Stimulated activated CD4-positive, alpha-beta T cell treated with anti-CD3 and anti-CD28 coated beads, TNF-alpha, amount 100 ng/mL, for 4 hours (primary cell): ENCODE measurements at places on chromosomes 7 and 10.

DNA sequence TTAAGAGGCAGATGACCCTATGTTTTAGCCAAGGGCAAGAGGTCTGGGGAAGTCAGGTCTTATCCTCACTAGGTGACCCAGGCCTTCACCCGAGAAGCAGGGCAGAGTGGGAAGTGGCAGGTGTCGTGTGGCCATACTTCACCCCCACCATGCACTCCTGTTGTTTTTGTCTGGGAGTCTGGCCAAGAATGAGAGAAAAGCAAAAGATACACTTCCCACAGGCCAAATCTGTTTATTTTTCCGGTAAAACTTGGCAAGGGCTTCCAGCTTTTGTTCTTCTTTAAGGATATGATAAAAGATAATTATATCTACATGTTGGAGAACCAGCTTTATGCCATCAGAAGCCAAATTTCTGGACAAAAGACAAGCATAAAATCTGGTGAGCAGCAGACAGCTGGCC is 137.4 kb upstream of the CDC14C start:
- DNase-seq = no peak

DNA sequence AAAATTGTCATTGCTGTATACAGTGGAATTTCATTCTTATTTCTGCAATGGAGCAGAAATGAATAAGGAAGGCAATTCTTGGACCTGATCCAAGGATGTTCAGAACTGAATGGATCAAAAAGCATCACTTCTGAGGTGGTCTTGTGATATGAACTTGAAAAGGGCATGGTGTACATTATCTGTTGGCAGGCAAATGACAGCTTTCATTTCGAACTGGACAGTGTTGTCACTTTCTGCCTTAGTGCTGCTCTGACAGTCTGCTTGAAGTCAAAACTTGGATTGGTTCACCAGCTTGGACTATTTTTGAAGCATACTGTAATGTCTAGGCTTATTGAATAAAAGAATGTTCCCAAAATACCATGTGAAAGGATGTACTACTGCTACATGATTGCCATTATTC is 52.0 kb downstream of the VCL start:
- DNase-seq = no peak

DNA sequence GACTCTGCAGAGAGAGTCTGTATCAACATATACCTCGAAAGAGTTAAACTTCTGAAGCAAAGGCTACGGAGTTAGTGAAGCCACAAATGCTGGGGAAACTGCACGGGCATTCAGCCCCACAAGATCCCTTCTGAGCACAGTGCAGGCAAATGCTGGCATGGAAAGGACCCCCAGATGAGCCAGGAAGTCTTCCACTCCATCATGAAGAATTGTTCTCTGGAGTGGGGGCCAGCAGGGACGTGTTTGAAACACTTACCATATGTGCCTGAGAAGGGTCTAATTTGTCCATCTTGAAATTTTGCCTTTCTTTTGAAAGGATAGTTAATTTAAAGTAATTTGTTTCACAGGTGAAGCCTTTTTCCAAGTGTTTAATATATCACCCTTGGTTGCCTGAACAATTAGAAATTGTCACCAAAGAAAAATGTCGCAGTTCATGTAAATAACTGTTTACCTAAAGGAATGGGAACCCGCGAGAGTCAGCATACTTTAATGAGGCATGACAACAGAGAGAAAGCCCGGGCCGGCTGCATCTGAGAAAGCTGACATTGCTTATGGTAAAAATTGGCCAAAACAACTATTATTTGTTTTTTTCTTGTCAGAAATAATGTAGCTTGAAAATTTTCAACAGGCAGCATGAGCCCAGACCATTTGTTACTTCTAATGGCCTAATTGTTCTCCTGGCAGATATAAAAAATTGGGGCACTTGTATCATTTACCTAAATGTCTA is 287.6 kb upstream of the MGMT start:
- DNase-seq = no peak

- DNase-seq = no peak
Observed at GRCh38 chr7:47266799-47267198, 315.1 kb downstream of the TNS3 start.

- no peak for DNase-seq
Observed at GRCh38 chr10:102480396-102480795, 22.1 kb downstream of the ACTR1A start.

DNA sequence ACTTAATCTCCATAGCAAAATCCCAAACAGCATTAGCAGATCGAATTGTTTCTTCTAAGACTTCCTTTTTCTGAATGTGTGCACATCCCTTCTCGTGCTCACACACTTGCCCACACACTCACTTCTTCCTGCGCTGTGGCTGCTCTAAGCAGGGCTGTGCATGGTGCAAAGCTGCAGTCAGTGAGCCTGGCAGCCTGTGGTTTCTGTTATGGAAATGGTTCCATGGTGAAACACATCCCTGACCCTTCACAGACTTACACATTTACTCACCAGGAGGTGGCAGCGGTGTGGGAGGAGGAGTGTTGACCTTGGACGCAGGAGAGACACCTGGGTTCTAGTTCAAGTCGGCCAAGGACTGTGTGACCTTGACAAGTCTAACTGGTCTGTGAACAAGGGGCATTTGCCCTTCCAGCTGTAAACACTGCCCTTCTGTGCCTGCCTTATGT is 24.9 kb downstream of the MTURN start:
- DNase-seq = no peak

GRCh38 chr10:100968062-100968736 is 1.1 kb upstream of the SEMA4G start:
- DNase-seq = no peak

DNA sequence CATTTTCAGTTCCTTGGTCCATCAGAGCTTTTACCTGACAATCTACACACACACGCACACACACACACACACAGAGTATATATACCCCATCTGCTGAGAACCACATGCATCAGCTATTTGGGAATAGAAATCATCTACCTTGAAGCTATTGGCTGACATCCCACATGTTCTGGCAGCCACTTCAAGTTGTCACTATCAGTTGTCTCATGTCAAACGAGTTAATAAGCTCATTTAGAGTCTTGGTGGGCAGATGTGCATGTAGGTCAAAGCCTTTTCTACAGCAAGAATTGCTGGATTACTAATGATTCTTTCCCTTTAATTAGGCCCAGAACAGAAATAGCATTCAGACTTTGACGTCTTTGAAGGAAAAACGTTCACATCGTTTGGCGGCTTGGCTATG is 36.8 kb downstream of the COL28A1 start:
- no peak for DNase-seq

DNA sequence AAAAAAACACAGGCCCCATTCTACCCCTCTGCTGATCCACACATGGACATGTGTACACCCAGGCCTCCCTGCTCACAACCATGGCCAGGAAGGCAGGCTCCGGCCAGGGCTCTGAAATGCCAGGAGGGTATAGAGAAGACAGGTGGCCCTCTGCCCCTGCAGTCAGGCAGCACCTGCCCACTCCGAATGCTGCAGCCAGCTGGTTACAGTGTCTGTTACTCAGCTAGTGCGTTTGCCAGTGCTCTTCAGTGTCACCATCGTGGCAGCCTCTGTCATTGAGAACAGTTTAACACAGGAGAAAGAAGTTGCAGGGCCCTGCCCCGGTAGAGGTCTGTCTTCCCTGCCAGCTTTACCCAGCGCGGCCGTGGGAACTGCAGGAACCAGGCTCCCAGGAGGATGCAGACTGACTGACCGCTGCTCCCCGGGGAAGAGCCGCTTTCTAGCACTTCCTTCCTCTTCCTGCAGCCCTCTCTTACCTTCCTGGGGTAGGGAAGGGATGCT is 128.8 kb upstream of the FAM20C start:
- no peak for DNase-seq
